ENCODE measurements at places on chromosomes 6 and 20.

- DNase-seq, result no peak
Observed at GRCh38 chr20:13259921-13260320, 38.8 kb downstream of the ISM1 start.

- peak; percentile 85 for DNase-seq
Observed at GRCh38 chr6:105545947-105546731, 143.3 kb upstream of the PREP start.

DNA sequence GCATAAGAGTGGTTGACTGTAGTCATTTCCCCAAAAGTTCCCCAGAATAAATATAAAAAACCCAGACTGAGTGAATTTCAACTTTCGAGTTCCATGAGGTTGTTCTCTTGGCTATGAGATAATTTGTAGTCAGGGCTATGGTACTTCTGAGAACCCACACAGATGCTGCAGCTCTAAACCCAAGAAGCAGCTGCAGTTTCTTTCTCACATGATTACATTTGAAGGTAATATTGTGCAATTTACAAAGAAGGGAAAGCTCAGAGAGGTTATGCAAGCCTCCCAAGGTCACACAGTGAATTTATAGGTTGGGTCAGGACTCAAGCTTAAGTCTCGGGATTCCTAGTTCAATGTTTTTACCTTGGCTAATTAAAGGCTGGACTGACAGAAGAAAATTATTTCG is 29.7 kb upstream of the CD93 start:
- no peak for DNase-seq

DNA sequence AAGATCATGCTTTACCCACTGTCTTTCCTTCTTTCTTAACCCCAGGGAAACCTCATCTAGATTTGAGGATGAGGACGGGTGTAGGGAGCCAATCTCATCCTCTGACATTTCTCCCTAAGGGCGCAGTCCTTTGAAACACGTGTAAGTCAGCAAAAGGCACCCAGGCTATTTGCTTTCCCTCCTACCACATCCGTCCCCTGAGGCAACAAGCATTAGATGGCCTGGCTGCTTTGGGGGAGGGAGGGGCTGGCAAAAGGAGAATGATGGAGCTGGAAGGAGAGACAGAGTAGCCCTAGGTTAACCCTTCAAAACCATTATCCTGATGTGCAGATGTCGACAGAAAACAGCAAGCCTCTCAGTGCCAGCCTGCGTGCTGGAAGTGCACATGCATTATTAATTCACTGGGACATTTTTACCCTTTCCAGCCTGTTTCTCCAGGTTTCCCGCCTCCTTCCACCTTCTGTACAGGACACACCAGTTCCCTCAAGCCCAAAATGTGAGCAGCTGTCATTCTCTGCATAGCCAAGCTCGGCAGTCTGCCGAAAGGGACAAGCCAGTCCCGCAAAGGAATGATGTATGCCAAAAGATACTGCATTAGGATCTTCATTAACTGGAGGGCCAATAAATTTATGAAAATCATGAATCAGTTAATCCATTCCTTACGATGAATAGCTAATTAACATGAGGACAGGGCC is 547.2 kb downstream of the CD83 start:
- no peak for DNase-seq

DNA sequence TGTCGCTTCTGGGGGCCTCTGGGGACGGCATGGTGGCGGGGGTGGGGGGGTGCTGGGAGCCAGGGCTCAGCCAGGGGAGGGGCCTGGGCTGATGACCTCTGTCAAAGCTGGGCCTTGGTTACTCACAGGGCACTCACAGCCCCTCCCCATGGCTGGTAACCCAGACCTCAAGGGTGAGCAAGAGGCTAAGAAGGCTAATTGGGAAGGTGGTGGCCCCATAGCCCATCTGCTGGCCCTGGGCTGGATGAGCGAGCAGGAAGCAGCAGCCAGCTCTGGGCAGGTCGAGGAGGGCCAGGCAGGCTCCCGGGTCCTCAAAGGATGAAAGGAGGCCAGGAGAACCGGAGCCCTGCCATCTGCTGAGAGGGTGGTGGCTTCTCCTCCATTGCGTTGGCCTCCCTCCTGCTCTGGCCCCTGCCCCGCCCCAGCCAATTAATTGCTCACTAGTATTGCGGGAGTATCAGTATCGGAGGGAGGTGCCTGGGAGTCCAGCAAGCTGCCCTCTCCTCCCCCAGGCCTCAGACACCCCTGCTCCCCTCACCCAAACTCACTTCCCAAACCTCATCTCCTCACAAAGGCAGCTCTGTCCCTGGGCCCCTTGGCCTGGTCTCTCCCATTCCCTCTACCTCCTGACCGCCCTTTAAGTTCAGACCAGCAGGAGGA is 1.0 kb upstream of the CDSN start:
- no peak for DNase-seq
